ENCODE measurements at places on chromosomes 2 and 18.
A peak's percentile ranks its signal among the peaks of the same experiment; 100 is the strongest.

DNA sequence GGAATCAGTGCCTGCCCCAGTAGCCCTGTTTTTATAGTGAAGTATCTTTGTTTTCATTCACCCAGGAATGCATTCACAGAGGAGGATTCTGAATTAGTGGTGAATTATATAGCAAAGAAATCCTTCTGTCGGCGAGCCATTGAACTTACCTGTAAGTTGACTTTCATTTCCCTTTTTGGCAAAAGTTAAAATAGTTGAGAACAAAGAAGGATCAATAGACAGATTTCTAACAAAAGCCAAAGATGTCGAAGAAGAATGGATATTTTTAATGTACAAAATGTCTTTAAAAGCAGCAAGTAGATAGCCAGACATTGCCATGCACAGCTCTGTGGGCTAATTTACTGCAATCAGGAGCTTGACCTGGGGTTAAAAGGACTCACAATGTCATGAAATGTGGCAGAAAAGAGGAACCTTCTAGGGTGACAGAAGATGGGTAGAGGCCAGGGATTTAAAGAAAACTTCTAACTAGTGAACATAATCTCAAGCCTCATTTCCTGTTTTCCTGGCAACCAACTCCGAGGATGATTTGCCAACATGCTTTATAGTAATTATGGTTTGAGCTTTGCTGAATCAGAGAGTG is 53.8 kb upstream of the TMEM87B start:
- no peak for DNase-seq

DNA sequence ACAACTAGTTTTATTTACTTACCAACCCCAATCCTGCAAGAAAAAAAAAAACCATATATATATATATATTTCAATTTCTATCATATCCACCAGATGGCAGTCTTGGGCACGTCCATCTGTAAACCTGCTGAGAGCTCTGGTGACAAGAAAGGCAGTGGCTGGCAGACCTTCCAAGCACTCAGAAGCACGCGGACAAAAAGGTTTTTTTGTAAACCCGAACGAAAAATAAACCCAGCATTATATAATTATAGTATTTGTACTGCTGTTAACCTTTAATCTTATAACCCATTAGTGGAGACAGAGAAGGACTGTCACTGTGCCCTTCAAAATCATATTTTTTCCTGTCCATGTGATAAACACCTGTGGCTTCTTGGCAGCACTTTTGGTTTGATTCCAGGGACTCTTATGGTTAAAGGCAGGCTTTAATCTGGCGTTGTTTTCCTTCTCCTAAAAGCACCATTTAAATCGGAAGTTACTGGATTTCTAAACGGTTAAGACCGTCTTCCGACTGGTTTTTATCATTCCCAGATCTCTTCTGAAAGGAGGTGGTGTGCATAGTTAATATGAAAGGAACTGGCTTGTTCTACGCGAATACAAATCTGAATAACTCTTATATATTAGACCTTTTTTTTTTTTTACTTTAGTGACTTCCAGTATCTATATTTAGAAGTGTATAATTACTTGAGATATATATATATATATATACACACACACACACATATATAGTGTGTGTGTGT is 31.0 kb upstream of the SLC3A1 start:
- peak; percentile 44 for DNase-seq

- peak; percentile 78 for DNase-seq
These were observed 62.1 kb upstream of the SLC16A14 start for GRCh38 chr2:230130668-230131364.

DNA sequence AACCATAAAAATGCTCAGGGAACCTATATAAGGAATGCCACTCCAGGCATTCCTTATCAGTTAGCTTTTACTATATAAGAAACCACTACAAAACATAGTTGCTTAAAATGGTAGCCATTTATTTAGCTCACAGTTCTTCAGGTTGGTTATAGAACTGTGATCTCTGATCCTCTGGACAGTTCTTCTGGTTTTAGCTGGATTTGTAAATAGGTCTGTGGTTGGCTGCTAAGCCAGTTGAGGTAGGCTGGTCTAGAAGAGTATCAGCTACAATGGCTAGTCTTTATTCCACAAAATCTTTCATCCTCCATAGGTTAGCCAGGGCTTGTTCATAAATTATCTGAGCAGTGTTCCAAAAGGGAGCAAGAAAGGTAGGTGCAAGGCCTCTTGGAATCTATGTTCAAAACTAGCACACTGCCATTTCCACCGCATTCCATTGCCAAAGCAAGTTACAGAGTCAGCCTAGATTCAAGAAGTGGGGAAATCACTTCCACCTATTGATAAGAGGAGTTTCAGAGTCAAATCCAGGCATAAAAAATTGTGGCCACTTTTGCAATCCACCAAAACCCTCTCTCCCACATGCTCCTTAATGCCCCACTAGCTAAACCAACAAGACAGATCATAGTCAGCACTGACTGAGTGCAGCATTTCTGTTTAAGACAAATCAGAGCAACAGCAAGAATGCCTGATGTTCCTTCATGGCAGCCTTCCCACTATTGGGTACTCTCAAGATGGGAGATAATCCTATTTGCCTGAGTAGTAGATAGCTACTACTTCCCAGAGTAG is 146.4 kb downstream of the IRS1 start:
- DNase-seq = no peak

- DNase-seq = no peak
These were observed 29.0 kb upstream of the MAL start for GRCh38 chr2:94996305-94997100.

GRCh38 chr2:22253171-22253570 is 1129.4 kb downstream of the TDRD15 start:
- DNase-seq = no peak

GRCh38 chr2:179354739-179355537 is 90.3 kb upstream of the SESTD1 start:
- DNase-seq = no peak
